ENCODE measurements at places on chromosomes 5 and 9.
A peak's percentile ranks its signal among the peaks of the same experiment; 100 is the strongest.

- no peak for DNase-seq
Observed at GRCh38 chr9:119533504-119533903, 164.3 kb upstream of the BRINP1 start.

- no peak for DNase-seq
Observed at GRCh38 chr5:51960617-51961121, 577.4 kb downstream of the ISL1 start.

GRCh38 chr5:126419102-126419501, 4.1 kb upstream of the GRAMD2B start:
- DNase-seq = no peak

DNA sequence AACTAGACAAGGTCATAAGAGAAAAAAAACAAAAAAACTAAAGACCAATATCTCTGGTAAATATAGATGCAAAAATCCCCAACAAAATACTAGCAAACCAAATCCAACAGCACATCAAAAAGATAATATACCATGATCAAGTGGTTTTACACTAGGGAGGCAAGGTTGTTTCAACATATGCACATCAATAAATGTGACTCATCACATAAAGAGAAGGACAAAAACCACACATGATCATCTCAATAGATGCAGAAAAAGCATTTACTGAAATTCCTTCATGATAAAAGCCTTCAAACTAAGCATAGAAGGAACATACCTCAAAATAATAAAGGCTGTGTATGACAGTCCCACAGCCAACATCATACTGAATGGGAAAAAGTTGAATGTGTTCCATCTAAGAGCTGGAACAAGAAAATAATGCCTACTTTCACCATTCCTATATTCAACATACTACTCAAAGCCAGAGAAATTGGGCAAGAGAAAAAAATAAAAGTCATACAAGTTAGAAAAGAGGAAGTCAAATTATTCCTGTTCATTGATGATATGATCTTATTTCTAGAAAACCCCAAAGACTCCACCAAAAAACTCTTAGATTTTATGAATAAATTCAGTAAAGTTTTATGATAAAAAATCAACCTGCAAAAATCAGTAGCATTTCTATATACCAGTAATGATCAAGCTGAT, 72.2 kb upstream of the FAM169A start:
- no peak for DNase-seq

DNA sequence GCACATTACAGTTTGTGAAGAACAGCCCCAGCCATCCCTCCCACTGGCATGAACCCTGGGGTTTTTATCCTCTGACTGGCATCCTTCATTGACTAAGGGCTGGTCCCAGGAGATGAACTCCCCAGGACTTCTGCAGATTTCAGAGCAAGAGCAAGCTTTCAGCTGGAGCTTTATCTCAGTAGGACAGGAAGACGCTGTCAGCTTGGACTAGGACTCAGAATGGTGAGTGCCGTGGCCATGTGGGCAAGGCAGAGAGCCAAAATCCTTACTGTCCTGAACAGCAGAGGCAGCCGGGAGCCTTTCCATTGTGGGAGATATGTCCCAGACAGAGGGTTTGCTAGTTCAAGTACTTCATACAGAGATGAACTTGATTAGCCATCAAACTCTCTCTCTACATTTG, 3.2 kb upstream of the ACOT12 start:
- no peak for DNase-seq

GRCh38 chr9:123169926-123170325, 98.5 kb downstream of the STRBP start:
- DNase-seq = no peak

DNA sequence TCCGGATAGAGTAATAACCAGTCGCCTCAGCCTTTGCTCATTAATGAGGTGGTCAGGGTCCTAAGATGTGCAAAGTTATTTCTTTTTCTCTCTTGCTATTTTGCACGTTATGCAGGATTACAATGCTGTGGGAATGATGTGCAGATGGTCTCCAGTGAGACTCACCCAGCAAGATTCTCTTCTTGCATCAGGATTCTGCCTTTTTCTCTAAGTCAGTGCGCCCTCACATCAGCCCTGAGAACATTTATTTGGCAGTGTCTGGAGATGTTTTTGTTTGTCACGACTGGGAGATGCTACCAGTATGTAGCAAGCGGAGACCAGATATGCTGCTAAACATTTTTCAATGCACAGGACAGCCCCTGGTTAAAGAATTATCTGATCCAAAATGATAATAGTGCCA, 280.3 kb upstream of the WWC1 start:
- no peak for DNase-seq

DNA sequence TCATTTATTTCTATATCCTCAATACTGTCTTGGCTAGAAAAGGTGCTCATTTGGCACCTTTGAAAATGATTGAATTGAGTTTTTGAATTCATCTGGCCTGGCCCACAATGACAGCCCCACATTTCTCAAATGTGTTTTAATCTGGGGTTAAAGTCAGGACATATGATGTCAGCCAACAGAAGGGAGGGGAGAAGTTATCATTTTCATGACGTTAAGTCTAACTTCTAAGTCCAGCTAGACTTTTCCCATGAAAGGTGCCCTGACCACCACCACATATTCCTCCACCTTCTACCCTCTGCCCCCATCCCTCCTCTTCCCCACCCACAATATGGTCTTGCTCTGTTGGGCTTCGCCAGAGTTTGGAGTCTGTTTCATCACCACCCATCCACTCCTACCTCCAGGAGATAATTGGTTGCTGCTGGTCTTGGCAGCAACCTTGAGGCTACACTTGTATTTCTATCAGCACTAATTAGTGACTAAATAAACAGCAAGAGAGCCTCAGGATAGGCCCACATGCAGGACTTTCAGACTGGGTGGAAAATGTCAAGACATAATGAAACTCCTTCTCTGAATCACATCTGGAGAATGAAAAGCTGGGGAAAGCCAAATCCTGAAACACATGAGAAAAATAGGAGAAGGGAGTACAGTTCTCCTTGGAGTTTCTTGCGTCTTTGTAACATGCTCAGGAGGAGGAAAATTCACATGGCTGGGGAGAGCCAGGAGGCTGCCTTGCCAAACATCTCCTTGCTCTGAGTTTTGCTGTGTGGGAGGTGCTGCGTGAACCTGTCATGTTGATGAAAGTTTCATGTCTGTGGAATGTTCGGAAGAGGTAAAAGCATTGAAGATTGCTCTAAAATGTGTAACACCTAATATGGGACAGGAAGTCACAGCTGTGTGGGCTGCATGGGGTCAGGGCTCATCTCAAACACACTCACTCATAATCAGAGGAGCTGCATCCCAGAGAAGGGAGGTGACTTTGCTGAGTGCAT, 544.7 kb upstream of the KLF4 start:
- no peak for DNase-seq

DNA sequence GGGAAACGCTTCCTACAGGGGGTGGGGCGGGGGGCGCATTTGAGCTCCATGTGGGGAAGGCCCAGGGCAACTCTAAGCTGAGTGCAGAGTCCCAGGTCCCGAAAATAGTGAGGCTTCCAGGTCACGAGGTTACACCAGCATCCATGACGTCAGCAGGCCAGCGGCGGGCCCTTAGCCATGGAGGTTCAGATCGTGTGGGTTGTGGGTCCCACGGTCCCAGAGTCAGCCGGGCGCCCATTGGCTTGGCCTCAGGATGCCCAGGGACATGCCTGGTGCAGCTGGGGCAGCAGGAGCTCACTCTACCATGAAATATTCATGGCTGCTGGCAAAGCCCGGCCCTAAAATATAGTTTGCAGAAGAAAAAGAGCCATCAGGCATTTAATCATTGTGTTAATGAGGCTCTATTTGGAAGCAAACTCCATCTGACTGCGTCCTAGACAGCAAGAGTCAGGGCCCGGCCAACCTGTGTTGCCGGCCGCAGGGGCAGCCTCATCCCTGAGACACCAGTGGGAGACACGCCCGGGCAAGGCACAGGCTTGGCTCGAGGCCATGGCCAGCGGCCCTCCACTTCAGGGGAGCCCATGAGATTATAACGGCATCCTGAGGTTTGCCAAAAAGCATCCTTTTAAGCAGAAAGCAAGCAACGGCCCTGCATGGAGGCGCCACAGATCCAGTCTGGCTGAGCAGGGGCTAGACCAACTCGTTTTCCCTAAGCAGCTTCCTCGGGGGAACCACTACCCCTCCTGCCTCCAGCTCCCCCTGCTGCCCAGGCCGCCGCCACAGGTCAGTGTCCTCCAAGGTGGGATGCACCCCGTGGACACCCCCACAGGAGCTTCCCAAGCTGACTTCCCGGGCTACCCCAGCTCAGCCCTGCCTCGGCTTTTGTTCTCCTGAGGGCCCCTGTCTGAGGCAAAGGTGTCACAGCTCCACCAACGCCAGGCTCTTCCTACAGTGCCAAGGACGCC, 108.9 kb upstream of the PPP1R26 start:
- no peak for DNase-seq

GRCh38 chr5:12292610-12293204, 388.5 kb upstream of the CTNND2 start:
- DNase-seq = no peak

GRCh38 chr5:75037106-75037505, 15.3 kb downstream of the GCNT4 start:
- DNase-seq = no peak

- no peak for DNase-seq
Observed at GRCh38 chr5:35016174-35017051, 31.3 kb downstream of the AGXT2 start.

DNA sequence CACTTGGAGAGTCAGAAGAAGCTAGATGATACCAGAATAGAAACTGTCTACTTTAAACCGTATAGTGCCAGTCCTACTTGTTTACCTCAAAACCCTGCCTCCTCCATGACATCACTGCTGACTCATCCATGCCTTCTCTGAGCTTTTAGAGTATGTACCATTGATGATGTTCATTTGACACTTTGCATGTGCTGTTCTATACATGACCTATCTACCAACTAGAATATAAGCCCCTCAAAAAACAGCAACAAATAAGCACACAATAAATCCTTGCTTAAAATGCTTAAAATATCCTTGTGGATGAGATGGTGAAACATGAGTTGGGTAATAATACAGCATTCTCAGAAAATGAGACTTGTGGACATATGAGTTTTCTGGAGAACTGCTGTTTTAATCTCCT, 2.6 kb downstream of the CTNNAL1 start:
- DNase-seq = peak; percentile 45

- no peak for DNase-seq
Observed at GRCh38 chr5:136026636-136027035, 2.2 kb upstream of the TGFBI start.

GRCh38 chr5:137462265-137462590, 36.9 kb downstream of the SPOCK1 start:
- no peak for DNase-seq

DNA sequence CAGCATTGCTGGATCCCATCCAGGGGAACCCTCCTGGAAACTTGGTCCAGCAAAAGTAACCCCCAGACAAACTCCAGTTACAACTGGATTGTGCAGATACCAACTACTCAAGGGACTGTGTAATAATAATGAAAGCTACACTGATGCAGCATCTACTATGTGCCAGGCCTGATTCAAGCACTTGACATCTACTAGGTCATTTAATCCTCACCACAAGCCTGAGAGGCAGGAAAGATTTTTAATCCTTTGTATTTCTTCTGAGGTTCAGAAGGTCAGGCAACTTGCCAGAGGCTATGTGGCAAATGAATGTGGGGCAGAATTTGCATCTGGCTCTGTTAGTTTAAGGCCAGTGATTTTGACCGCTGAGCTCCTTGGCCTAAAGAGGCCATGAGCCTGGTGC, 29.5 kb upstream of the FOXI1 start:
- DNase-seq = no peak

DNA sequence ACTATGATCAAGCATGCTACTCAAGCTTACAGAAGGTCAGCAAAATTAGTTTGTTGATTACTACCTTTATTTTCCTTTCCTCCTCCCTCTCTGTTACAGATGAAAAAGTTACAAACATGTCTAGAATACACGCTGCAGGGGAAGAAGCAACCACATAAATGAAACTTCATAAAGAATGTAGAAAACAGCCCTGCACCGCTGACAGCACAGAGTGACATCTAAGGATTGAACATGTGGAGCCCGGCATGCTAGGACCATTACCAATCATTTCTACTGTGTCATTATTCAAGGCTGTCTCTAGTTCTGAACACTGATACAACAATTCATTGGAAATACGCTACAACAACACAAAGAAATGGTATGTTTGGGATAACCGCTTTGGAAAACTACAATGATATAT, 261.1 kb downstream of the MLLT3 start:
- no peak for DNase-seq

DNA sequence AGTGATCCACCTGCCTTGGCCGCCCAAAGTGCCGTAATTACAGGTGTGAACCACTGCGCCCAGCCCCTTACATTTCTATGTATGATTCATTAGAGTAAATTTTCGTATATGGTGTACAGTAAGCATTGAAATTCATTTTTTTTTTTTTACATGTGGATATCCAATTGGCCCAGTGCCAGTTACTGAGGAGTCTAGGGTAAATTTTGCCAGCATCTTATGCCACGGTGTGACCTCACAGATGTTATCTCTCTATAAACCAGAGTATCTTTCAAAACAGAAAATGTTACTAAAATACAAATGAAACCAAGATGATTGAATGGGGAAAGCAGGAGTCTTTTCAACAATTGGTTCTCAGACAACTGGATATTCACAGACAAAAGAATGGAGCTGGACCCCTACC, 64.7 kb downstream of the IPPK start:
- DNase-seq = no peak

GRCh38 chr9:68523367-68523936, 17.2 kb downstream of the TMEM252 start:
- DNase-seq = no peak

GRCh38 chr5:78341440-78341839, 19.0 kb upstream of the SCAMP1 start:
- DNase-seq = no peak
